ENCODE measurements at places on chromosomes 7 and 10.

GRCh38 chr10:12897278-12897677 lies 104.2 kb downstream of the CCDC3 start:
- no peak for DNase-seq

- DNase-seq, result no peak
Measured at GRCh38 chr10:78544423-78545090, 510.9 kb downstream of the RPS24 start.

DNA sequence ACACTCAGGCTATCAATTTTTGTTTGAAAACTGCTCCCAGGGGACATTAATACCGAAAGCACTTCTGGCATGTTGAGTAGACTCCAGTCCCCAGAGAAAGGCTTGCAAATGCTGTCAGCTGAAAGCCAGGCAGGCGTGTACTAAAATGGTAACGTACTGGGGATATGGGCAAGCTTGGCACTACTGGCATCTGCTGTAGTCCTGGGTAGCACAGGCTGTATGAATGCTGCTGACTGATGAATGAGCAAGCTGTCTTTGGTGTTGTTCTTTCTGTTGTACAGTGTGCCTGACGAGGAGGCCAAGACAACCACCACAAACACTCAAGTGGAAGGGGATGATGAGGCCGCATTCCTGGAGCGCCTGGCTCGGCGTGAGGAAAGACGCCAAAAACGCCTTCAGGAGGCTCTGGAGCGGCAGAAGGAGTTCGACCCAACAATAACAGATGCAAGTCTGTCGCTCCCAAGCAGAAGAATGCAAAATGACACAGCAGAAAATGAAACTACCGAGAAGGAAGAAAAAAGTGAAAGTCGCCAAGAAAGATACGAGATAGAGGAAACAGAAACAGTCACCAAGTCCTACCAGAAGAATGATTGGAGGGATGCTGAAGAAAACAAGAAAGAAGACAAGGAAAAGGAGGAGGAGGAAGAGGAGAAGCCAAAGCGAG lies 53.5 kb upstream of the AGBL3 start:
- no peak for DNase-seq

DNA sequence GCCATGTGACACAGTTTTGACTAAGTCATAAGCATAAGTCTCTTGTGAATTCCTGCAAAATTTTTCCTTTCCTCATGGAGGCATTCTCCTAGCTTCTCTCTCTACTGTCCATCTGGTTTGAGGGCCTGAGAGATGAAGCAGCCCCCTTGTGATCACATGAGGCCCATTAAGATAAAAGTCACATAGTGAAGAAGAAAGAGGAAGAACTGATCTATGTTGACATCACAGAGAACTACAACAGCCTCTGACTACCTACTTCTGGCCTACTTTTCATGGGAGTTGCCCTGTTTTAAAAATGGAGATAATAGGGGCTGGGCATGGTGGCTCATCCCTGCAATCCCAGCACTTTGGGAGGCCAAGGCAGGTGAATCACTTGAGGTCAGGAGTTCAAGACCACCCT lies 50.4 kb downstream of the TFEC start:
- DNase-seq, result no peak

- DNase-seq, result no peak
Measured at GRCh38 chr10:48574322-48574796, 30.5 kb downstream of the ARHGAP22 start.

DNA sequence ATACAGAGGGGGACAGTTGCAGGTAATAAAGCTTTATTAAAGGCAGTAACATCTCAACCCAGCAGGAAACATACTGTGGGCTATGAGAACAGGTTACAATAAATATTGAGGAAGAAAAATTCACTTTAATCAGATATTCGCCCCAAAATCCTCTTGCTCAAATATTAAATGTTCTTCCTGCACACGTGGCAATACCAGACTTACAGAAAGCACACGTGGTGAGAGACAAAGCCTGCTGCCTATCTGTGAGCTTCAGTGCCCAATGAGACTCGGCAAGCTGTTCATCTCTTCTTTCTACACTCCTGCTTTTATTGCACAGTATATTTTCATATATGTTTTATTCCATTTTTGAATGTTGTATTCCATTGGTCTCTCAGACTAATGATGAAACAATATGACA lies 113.2 kb downstream of the OR13A1 start:
- DNase-seq, result no peak

- no peak for DNase-seq
Measured at GRCh38 chr10:45118929-45119328, 118.2 kb downstream of the ZNF22 start.

GRCh38 chr10:71306979-71307378 lies 12.1 kb upstream of the SLC29A3 start:
- no peak for DNase-seq

DNA sequence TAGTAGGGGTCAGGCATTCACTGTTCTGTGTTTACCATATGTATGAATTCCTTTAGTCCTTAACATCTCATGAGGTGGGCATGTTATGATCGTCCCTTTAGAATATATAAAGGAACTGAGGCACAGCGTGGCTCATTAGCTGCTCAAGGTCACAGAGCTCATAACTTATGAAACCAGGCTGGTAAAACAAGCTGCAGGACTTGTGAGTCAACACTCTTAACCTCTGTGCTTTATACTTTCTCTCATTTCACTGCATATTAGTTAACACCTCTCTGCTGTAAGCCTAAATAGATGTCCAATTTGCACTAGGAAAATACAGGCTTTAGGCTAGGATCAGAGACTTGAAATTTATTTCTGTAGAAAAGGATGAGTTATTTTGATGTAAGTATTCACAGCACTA lies 180.3 kb upstream of the HDAC9 start:
- DNase-seq, result no peak

DNA sequence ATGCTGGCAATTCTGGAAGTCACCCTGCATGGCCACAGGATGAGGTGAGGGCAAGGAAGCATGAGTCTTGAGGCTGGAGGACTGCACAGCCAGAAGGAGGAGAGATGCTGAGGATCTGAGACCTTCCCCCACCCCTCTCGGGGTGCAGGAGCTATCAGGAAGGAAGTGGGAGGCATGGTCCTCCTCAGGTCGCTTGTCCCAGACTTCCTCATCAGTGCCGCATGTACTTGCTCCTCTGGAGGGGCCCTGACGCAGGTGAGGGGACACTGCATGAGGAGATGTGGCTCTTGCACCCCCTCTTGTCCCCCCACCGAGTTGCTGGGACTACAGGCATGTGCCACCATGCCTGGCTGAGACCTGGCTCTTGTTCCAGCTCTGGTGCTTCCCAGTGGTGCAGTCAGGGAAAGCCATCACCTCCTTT lies 5.7 kb upstream of the ZMIZ1 start:
- DNase-seq, result no peak

DNA sequence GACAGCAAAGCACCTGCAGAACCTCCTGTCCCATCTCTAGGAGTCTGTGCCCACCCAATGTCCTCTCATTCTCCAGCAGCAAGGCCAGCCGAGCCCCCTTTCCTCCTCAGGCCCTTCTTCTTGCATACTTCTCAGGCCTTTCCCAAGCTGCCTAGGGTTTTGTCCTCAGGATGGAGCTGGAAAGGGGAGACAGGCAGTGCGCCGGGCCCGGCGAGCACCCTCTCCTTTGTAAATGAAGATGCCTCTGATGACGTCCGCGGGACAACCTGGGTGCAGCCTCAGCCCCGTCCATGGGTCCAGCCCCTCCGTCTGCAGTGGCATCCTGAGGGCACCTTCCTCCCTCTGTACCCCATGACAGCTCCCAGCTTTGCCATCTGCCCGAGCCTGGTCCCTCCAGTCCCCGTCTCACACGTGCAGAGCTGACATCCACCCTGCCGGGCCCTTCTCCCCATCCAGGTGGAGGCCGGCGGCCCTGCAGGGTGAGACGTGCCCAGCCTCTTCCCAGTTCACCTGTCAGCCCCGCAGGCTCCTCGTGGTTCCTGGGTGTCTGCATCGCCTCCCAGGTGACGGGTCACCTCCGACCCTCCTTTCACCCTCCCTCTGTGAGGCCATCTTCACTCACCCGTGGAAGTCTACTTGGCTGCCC lies 36.4 kb downstream of the JAKMIP3 start:
- no peak for DNase-seq

DNA sequence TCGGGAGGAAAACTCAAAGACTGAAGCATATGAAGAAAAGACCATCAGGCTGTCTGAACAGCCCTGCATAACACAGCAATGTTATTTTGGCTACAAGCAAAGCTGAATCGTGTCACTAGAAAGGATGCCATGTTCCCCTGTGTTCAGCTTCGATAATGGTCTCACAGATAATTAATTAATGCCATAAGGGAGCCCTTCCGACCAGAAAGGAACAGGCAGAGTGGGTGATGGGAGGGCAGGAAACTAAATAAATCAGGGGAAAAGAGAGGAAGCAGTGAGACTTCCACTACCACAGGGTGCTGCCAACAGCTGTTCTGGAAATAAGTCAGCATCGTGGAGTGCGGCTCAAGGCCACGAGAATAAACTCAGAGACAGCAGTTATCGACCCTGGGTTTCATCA lies 3.2 kb downstream of the PTPRN2 start:
- DNase-seq, result no peak

Measured in NCI-H526 (cell line).